HT1080 (cell line): ENCODE measurements at places on chromosomes 12 and 14.

- DNase-seq: no peak
These were observed 19.8 kb downstream of the MYRFL start for GRCh38 chr12:69844836-69845235.

- peak; percentile 44 for DNase-seq
These were observed 15.3 kb upstream of the BDKRB2 start for GRCh38 chr14:96189281-96189711.

DNA sequence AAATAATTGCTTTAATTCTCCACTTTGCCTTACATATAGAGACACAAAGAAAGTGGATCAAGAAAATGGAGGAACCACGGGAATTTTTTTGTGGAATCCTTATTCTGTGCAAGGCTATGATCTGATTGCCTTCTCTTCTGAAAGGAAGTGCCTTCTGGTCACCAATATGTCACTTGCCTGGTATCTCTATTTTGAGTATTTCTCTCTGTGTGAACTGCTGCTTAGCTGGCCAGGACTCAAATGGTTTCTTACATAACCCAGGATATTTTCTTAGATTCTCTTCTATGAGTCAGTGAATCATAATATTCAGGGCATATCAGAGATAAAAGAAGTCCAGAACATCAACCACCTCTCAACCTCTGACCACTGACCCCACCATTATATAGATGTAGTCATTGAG, 156.1 kb downstream of the DIO2 start:
- DNase-seq: no peak

DNA sequence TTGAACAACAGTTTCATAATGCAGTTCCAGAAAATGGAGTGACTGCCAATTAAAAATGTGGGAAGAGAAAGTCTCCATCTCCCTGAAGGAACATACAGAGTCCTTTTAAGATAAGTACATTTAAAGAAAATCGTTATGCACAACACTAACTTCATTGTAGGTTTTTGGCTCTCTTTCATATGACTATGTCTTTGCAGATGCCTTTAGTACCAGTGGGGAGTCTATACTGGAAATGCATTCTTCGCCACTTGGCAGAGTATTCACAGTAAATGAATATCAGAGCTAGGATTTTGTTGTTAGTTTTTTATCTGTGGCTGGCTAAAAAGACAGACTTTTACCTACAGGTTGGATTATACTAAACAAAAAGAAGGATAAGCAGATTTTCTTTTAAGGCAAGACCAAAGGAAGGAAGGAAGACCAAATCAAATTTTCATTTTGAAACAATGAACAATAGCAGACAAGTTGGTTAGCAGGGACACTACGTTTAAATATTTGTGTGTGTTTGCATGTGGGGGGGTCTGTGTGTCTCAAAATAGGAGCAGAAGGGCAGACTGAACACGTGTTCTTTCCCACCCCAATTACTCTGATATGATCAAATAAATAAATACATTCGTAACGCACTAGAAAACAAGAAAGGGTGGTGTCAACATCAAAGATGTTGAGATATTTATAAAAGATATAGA, 124.5 kb downstream of the BTG1 start:
- no peak for DNase-seq

DNA sequence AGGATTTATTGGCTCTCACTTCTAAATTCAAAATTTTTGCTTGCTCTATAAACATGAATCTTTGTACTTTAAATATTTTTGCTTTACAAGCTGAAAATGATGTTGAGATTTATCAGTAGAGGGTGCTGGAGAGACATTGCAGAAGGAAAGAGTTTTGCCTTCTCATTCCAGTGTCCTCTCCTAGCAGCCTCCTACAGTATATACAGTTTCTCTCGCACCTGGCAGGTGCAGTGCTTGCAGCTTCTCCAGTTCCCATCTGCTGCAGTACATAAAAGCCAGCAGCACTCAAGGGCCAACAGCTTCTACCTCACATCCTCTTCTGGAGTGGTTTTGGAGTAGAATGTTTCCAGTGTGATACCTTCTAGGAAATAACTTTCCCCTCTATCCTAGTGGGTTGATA, 601.8 kb upstream of the ATXN7L3B start:
- DNase-seq: peak; percentile 23

GRCh38 chr12:26461776-26462175, 266.4 kb downstream of the SSPN start:
- DNase-seq: no peak

DNA sequence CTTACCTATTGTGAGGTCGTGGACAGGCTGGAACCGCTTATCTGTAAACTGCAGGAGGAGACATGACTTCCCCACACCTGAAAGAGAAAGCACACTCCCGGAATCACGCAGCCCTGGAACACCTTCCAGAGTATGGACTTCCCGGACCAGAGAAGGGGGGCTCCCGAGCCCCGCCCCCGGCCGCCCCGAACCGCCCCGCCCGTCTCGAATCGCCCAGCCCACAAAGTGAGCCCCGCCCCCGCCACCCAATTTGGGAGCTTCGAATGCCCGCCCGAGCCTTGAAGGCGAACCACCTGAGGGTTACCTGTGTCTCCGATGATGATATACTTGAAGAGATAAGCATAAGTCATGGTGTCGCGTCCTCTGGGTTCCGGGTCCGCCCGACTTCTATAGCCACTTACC, 235 bp downstream of the RAB2B start:
- no peak for DNase-seq

DNA sequence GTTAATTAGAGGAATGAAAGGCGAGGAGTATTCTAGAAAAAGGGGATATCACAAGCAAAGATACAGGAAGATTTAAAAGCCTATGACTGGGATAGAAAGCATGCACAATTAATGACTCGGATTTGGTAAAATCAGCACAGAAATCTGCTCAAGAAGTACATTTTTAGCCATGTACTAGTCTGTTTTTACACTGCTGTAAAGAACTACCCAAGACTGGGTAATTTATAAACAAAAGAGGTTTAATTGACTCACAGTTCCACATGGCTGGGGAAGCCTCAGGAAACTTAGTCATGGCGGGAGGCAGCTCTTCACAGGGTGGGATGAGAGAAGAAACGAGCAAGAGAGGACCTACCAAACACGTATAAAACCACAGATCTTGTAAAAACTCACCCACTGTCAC, 716.3 kb upstream of the MDGA2 start:
- peak; percentile 28 for DNase-seq
